ENCODE measurements at places on chromosomes 6 and 20.

DNA sequence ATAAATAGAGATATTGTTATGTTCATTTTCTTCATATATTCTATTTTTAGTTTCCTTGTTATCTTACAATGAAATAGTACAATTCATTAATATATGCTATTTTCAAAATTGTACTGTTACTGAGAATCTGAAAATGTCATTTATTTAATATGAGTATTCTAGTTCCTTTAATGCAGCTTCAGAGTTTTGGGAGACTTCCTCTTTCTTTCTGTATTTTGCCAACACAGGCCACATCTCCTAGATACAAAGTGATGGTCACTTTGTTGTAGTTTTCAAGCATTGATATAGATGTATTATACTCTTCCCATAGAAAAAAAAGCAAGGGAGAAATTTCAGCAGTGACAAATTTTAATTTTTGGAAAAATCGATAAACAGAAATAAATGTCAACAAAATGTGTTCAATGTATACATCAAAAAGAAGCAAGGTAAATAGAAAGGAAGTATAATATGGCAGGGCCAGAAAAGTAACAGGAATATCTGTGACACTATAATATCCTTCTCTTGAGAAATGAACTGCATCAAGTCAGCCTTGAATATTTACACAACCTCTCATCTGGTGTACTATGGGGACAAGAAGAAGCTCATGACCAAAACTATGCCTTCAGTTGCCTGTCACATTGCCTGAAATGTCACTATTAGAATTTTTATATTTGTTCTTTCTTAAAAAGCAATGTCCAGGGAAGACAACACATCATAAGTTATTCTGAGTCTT is 396.0 kb downstream of the TBC1D32 start:
- DNase-seq = no peak

DNA sequence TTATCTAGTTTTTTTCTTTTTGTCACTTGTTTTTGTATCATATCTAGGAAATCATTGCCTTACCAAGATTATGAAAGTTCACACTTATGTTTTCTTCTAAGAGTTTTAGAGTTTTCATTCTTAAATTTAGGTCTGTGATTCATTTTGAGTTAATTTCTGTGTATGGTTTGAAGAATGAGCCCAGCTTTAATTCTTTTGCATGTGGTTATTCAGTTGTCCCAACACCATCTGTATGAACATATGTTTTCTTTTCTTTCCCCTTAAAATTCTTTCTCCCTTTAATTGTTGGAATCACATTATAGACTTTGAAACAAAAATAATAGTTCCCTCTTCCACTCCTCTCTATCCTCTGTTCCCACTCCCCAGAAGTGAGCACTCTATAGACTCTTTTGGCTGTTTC is 85.4 kb downstream of the SLX4IP start:
- DNase-seq = no peak

DNA sequence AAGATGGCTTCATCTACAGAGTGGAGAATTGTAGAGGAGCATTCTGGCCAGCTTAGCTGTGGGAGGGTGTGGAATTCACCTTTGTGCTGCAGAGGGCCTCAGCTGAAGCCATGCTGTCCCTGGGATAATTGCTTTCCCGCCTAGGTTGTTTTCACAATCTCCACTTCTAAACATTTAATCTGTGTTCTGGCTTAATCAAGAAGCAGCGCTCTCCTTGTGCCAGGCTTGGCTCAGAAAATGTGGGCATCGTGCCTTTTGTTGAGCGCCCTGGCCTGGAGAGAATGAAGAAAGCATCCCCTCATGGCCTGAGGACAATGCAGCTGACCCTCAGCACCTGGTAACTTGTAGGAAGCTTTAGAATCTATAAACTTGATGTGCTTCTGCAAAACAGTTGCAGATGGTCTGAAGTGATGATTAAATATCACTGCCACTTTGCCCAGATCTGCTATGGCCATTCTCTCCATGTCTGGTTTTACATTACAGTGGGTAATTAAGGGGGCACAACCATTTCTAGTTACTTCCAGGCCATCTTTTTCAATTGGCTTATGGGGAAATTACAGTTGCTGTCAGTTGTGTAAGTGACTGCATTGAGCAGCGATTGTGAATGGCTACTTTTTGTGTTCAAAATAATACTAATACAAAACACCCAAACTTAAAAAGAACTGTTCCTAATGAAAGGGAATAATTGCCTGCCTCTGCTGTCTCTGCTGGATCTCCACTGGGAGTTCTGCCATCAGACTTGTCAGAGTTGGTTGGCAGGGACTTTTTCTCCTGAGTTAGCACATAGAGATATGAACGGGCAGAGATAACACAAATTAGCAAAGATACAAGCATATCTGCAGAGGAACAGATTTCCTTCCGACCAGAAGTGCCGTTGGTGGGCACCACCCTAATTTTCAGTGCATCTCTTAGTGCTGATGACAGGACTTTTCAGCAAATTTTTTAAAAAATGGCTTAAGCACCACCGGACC is 18.4 kb downstream of the CTNNBL1 start:
- no peak for DNase-seq

DNA sequence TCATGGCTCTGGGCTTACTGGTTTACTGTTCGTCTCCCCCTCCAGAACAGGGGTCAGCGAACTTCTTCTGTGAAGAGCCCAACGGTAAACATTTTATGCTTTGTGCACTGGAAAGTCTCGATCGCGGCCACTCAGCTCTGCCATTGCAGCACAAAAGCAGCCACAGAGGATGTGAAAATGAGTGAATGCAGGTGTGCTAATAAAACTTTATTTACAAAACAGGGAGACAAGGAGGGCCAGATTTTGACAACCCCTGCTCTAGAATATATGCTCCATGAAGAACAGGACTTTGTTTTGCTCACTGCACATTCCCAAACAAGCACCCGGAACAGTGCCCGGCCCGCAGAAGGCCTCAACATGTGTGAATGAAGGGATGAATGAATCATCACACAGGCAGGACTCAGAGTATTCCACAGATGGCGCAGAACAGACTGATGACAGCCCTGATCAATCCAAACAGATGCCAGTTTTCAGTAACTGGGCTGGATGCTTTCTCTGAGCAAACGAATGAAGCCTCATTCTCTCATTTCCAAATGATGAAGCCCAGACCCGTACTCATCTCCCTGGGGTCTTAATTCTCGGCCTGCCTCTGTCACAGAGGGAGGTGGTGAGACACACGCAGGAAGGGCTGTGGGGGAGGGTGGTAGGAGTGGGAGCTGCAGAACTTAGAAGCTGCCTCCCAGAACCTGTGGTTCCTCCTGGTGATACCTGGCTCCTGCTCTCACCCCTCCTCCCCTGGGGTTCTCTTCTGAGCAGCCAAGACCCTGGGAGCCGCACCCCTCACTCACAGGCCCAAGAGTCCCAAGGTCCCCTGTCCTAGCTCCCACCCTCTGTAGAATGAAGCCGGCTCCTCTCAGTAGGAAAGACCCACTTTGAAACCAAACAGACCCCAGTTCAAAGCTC is 196.4 kb downstream of the PREX1 start:
- no peak for DNase-seq

DNA sequence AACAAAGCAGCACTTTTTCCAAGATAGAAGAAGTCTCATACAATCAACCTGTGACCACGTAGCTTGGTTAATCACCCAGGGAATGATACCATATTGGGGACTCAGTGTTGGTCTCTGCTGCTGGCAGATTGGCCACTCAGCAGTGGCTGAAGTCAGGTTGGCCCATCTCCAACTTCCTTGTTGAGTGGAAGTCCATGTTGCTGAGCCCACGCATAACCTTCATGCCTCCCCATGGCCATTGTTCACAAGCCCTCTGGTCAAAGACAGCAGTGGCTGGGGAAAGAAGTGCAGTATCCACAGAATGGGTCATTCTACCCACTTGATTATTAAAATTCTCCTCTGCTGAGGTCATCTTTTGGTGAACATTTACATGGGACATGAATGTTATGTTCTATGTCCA is 38.5 kb downstream of the PKIB start:
- DNase-seq = no peak

DNA sequence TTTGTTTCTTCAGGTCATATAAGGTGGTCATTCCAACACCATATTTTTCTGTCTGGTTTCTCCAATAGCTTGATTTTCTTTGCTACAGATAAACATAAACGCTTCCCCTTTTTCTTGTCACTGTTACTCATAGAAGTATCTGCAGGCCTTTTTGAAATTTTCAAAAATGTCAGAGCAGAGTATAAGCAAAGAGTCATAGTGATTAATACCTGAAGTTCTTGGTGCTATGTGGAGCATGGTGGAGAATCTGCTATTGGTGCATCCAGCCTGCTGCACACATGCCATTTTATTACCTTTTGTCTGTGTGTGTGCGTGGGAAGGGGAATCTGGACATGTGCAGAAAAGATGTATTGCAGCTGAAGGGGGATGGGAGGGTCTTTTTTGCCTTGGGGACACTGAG is 19.7 kb downstream of the STX11 start:
- DNase-seq = no peak

DNA sequence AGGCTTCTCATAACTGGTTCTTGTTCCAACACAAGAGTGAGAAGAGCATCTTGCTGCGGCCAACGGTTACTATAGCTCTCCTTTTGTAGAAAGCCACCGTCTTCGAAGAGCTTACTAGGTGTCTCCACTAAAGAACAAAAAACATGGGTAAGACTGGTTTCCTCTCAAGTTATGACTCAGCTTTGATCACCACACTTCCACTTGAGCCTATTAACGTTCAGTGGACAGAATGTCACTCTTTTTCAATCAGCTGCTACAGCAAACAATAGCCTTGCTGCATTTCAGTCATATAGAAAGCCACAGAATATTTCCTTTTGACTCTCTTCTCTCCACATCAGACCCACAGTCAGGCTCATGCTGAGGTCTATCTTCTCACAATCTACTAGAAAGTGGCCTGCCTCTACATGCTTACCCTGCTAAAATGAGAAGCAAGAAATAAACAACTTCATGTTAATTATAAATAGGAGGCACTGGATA is 243.5 kb upstream of the PREP start:
- no peak for DNase-seq
